SK-N-SH (cell line): ENCODE measurements at places on chromosomes 5 and 9. TPM values are rescaled to one million over a fixed set of nuclear protein-coding genes. Genes with fewer than 3 reads are reported as not detected.
A peak's percentile ranks its signal among the peaks of the same experiment; 100 is the strongest.

DNA sequence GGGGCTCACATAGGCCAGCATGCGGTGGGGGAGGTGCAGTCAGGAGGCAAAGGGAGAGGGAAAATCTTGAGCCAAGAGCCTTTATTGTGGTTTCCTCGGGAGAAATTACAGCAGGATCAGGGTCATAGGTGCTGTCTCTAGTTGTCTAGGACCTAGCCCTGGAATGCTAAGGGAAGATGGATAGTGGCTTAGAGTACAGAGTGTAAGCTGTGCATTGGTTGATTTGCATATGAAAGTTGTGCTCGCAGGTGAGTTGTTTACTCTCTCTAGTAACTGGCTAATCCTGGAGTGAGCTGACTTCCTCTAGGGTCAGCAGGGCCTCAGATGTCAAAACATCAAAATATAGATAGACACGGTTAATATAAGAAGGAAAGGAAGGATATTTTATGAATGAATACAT is 877.7 kb downstream of the TLE4 start:
- no peaks in the 10 kb centered on the region for H3K36me3 ChIP-seq
- no peak overlapping the region for H3K4me3 ChIP-seq
- H3K4me1 ChIP-seq: no peaks in the 10 kb centered on the region; the same call in 1 of the 2 replicates
- H3K27ac ChIP-seq: no peak overlapping the region
- DNase-seq: no peak
- no peaks in the 10 kb centered on the region for H3K27me3 ChIP-seq

GRCh38 chr5:32604800-32605765 is 19.7 kb downstream of the SUB1 start:
- H3K27me3 ChIP-seq: no peaks in the 10 kb centered on the region
- DNase-seq: no peak
- peaks cover 81% of the 10 kb centered on the region for H3K36me3 ChIP-seq

DNA sequence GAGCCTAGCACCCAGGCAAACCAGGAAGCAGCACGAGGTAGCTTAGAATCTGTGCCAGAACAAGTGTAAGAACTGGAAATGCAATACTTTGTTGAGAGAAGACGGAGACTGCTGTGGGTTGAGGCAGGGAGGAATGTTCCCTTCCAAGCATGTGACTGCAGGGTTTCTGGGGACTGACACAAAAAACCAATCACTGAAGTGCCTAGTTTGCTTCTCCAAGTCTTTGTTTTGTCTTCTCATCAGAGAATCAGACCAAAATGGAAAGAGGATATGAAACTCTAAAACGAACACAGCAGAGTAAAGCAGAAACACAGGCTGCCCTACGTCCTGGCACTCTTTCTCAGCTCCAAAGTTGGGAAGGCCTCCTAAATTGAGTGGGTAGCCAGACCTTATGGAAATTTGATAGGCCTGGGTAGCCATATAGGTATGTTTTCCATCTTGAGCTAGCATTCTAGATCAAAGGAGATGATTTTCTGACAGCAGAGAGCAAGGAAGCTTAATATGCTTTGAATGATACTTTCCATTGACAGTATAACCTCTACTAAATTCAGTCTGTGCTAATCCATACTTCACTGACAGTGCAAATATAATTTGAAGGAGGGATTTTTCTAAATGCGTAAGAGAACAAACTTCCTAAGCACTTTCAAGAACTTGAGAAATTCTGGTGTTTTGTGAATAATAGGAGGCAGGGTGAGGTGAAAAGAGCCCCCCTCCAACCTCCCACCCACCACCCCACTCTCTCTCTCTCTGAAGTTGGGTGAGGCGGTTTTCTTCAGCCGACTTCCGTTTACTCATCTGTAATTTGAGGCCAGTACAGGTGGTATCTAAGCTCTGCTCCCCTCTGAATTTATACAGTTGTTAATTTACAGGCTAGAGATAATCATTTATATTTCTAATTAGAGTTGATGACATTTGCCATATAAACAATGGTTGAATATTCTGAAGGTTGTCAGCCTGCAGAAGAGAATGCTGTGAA is 5.5 kb downstream of the ADRB2 start:
- no peak overlapping the region for H3K4me3 ChIP-seq
- no peaks in the 10 kb centered on the region for H3K36me3 ChIP-seq
- no peaks in the 10 kb centered on the region for H3K27me3 ChIP-seq
- no peak overlapping the region for H3K27ac ChIP-seq
- H3K4me1 ChIP-seq: peaks cover 1% of the 10 kb centered on the region; the same call in 1 of the 2 replicates
- no peak for DNase-seq

The PDE6A gene
- polyA plus RNA-seq: 0.05 and 0.06 TPM in 2 replicates

DNA sequence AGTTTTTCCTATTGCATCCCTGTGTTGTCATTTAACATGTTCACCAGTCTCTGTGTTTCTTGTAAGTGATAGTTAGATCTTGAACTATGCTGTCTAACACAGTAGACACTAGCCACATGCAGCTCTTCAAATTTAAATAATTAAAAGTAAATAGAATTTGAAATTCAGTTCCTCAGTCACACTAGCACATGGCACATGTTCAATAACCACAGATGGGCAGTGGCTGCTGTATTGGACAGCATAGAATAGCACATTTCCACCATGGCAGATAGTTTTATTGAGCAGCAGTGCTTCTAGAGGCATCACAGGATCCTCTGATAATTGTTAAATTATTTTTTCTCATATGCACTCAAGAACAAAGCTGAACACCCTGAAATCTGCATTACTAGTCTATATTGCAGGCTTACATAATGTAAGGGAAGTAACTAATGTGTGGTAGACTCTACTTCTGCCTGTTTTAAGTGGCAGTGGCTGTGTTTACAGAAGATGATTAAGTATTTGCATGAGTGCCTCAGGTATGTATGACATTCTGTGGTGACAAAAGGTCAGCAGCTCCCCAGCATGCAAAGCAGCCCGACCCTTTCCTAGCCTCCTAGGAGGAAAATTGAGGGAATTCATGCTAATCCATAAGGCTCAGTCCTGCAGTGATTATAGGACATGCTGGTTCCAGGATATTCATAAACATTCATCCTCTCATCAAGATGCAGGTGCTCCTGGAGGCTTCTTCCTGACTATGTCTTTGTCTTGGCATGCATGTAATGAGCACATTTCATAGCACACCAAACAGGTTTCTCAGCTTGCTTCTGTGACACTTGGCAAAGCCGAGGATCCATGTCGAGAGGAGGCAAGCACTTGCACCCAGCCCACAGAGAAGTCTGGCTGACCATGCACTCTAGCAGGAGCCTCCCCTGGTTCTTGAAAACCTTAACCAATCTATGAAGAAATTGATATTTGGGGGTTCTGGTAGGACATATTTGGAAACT is 45.5 kb downstream of the SH3RF2 start:
- H3K27ac ChIP-seq: no peak overlapping the region
- no peaks in the 10 kb centered on the region for H3K36me3 ChIP-seq
- H3K27me3 ChIP-seq: no peaks in the 10 kb centered on the region
- DNase-seq: no peak
- no peak overlapping the region for H3K4me3 ChIP-seq

The SHISAL2B gene
- polyA plus RNA-seq: 0.16 TPM in 1 of 2 replicates, not detected in the other

GRCh38 chr5:98776066-98776705 is 2.7 kb downstream of the RGMB start:
- peak overlapping the region; percentile 75 for H3K27ac ChIP-seq
- peak overlapping the region; percentile 83; the same call in 1 of the 2 replicates for H3K4me3 ChIP-seq
- H3K36me3 ChIP-seq: peaks cover 21% of the 10 kb centered on the region
- peaks cover 9% of the 10 kb centered on the region for H3K4me1 ChIP-seq
- no peak for DNase-seq
- H3K27me3 ChIP-seq: no peaks in the 10 kb centered on the region

- H3K4me1 ChIP-seq: no peaks in the 10 kb centered on the region
- no peaks in the 10 kb centered on the region for H3K27me3 ChIP-seq
- H3K4me3 ChIP-seq: no peak overlapping the region
Measured at GRCh38 chr5:88355490-88356050, 86.9 kb upstream of the TMEM161B start.

The SYNPO gene
- polyA plus RNA-seq: 3.0 and 5.1 TPM in 2 replicates

DNA sequence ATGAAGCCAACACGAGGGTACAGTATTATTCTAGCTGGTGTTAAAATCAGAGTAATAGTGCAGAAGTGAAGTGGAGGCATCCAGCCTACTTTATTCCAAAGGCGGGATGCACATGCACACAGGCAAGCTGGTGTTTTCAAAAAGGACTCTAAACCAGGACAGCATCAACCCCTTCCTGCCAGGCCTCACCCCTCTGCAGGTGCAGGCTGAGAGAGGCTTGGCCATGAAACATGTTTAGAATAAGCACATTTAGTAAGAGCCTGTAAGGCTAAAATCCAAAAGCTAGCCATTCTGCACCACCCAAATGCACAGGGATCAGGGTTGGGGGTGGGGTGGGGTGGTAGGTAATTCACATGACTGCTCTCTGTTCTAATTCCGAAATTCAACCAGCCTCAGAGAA is 71.2 kb downstream of the SHC3 start:
- no peaks in the 10 kb centered on the region; the same call in 1 of the 2 replicates for H3K36me3 ChIP-seq
- no peaks in the 10 kb centered on the region for H3K27me3 ChIP-seq
- no peaks in the 10 kb centered on the region; the same call in 1 of the 2 replicates for H3K4me1 ChIP-seq
- H3K4me3 ChIP-seq: no peak overlapping the region
- no peak overlapping the region for H3K27ac ChIP-seq

DNA sequence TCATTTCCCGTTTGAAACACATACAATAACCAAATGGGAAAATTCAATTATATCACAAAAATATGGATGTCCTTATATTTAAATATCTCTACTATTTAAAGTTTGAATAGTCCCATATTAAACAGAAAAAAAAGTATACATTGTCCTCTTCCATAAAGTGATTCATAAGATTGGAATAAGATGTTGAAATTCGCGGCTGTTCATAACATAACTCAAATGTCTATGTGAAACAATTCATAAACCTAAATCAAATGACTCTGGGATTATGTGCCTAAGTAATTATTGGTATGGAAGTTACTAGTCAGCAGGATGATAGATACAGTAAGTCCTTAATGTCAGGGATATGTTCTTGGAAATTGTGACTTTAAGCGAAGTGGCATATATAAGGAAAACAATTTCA is 3.9 kb upstream of the EFNA5 start:
- no peak overlapping the region for H3K27ac ChIP-seq
- H3K27me3 ChIP-seq: peaks cover 1% of the 10 kb centered on the region; the same call in 1 of the 2 replicates
- no peak for DNase-seq
- H3K36me3 ChIP-seq: no peaks in the 10 kb centered on the region

- peaks cover 15% of the 10 kb centered on the region for H3K36me3 ChIP-seq
- no peak overlapping the region for H3K27ac ChIP-seq
Measured at GRCh38 chr5:175479125-175479881, 943 bp downstream of the SFXN1 start.

- H3K27ac ChIP-seq: no peak overlapping the region
- H3K27me3 ChIP-seq: no peaks in the 10 kb centered on the region
- H3K4me1 ChIP-seq: no peaks in the 10 kb centered on the region
- H3K36me3 ChIP-seq: no peaks in the 10 kb centered on the region
- DNase-seq: no peak
Measured at GRCh38 chr9:117465706-117466105, 50.8 kb upstream of the ASTN2 start.

- no peaks in the 10 kb centered on the region for H3K27me3 ChIP-seq
- H3K27ac ChIP-seq: peak overlapping the region; percentile 44
- H3K4me3 ChIP-seq: peak overlapping the region; percentile 96
- DNase-seq: peak; percentile 76
- H3K4me1 ChIP-seq: no peaks in the 10 kb centered on the region; the same call in 1 of the 2 replicates
Measured at GRCh38 chr5:154446195-154447088, 645 bp downstream of the SAP30L start.
